Panc1 (cell line): ENCODE measurements at places on chromosomes 16 and 17.

DNA sequence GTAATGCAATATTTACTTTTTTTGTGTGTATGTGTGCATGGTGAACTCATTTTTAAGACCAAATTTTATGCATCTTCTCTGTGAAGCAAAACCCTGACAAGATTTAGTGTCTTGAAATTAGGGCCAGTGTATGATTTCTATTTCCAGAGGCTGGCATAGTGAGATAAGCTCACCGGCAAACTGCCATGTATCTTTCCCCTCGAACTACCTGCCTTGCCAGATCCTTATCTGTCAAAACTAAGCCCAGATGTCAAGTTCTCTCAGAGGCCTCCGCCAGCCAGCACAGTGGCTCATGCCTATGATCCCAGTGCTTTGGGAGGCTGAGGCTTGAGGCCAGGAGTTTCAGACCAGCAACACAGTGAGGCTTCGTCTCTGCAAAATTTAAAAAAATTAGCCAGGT lies 10.0 kb downstream of the USP32 start:
- no peak for DNase-seq

- no peak for DNase-seq
Observed at GRCh38 chr16:55835581-55835980, 2.7 kb upstream of the CES1 start.

GRCh38 chr17:4498461-4499397 lies at the start of gene SPNS2:
SPNS2 (plus strand) TSS chr17:4498881; CDS start chr17:4499048, 167 bp downstream.
- DNase-seq: no peak

GRCh38 chr16:50498431-50499155 lies 49.6 kb upstream of the NKD1 start:
- no peak for DNase-seq
